ENCODE measurements at places on chromosomes 12 and 14. TPM values are rescaled to one million over a fixed set of nuclear protein-coding genes. Genes with fewer than 3 reads are reported as not detected.

DNA sequence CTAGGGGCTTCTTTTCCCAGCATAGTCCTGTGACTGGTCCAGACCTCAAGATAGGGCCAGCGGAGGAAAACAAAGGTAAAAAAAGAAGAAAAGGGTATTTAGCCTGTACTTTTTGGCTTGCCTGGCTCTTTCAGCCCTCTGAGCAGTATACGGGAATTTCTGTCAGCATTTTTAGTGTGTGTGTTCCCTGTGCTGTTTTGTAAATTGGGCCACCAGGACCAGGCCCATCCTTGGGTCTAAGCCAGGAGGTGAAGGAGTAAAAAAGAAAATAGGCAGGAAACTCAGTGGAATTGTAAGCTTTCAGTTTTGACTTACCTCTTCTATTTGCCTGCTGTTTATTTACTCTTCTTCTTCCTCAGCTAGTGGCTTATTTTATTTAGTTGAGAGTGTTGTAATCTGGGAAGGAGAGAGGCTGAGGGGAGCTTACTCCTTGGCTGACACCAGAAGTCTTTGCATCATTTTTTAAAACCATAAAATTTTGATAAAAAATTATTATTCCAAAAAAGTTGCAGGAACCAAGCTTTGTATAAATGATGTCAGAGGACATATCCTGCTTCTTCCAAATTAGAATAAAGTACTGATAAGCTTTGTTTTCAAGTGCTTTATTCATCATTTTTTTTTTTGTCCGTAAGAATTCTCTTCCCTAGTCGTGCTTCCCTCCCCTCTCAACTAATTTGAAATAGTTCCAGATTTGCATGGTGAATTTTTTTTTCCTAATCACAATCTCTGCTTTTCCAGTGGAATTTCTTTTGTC, 63.7 kb downstream of the DIP2B start:
- no peaks in the 10 kb centered on the region for H3K27me3 ChIP-seq
- peak overlapping the region; percentile 4 for H3K4me3 ChIP-seq
- H3K36me3 ChIP-seq: no peaks in the 10 kb centered on the region

DNA sequence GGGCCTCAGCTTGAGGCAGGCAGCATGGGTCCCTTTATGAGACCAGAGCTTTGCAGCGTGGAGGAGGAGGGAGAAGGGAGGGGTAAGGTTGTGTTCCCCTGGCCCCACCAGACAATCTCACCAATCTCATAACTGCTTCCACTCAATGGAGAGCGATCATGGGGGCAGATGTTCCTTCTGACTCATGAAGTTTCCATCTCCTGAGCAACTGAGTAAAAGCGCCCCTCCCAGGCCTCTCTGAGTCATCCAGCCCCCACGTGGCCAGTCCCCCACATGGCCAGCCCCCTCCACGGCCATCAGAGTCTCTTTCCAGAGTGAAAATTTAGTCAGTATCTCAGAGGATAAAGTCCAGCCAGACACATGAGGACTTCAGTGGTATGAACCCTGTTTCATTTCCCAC, 39.2 kb upstream of the PLXNC1 start:
- H3K4me1 ChIP-seq: no peaks in the 10 kb centered on the region
- DNase-seq: no peak

- H3K27me3 ChIP-seq: no peaks in the 10 kb centered on the region
- H3K4me3 ChIP-seq: no peak overlapping the region
- H3K4me1 ChIP-seq: no peaks in the 10 kb centered on the region
- no peak for DNase-seq
- H3K27ac ChIP-seq: no peak overlapping the region
Measured at GRCh38 chr14:35747379-35747778, 61.7 kb downstream of the RALGAPA1 start.

GRCh38 chr14:65910108-65910786, 497.7 kb downstream of the FUT8 start:
- peaks cover 44% of the 10 kb centered on the region for H3K4me1 ChIP-seq
- DNase-seq: no peak
- H3K36me3 ChIP-seq: no peaks in the 10 kb centered on the region

- no peak overlapping the region for H3K27ac ChIP-seq
- no peaks in the 10 kb centered on the region for H3K36me3 ChIP-seq
- DNase-seq: no peak
- no peak overlapping the region for H3K4me3 ChIP-seq
- H3K27me3 ChIP-seq: peaks cover 7% of the 10 kb centered on the region
- no peaks in the 10 kb centered on the region for H3K4me1 ChIP-seq
Measured at GRCh38 chr12:105947906-105948305, 190.8 kb downstream of the NUAK1 start.

GRCh38 chr14:56474419-56475022, 105.1 kb upstream of the TMEM260 start:
- H3K4me1 ChIP-seq: no peaks in the 10 kb centered on the region
- DNase-seq: no peak
- no peak overlapping the region for H3K27ac ChIP-seq
- no peaks in the 10 kb centered on the region for H3K36me3 ChIP-seq
- H3K4me3 ChIP-seq: no peak overlapping the region

DNA sequence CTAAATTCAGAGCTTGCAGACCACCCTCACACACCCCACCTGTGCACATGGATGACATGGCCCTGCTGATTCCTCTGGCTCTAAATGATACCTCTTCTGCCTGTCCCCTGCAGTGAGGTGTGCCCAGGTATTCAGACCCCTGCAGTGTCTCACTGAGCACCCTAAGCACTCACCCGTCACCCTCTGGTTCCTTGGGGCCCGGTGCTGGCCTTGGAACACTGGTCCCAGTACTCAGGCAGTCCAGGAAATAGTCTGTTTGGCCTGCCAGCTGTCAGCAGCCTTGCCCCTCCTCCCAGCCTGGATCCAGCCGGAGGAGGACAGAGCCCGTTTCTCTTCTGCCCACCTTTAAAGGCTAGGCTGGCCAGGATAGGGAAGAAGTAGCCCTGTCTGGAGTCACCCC, 44.9 kb downstream of the ESRRB start:
- no peak overlapping the region for H3K4me3 ChIP-seq
- DNase-seq: no peak
- H3K27me3 ChIP-seq: peaks cover 28% of the 10 kb centered on the region
- no peak overlapping the region for H3K27ac ChIP-seq
- no peaks in the 10 kb centered on the region for H3K4me1 ChIP-seq
- no peaks in the 10 kb centered on the region for H3K36me3 ChIP-seq

GRCh38 chr12:67451206-67451605, 182.0 kb downstream of the CAND1 start:
- H3K27ac ChIP-seq: no peak overlapping the region
- no peaks in the 10 kb centered on the region for H3K27me3 ChIP-seq
- no peak overlapping the region for H3K4me3 ChIP-seq
- DNase-seq: no peak
- no peaks in the 10 kb centered on the region for H3K36me3 ChIP-seq

GRCh38 chr12:51357374-51358047, 11.0 kb upstream of the CELA1 start:
- no peaks in the 10 kb centered on the region for H3K36me3 ChIP-seq
- no peak overlapping the region for H3K4me3 ChIP-seq
- peaks cover 19% of the 10 kb centered on the region for H3K4me1 ChIP-seq
- H3K27ac ChIP-seq: no peak overlapping the region
- H3K27me3 ChIP-seq: no peaks in the 10 kb centered on the region
- DNase-seq: no peak

DNA sequence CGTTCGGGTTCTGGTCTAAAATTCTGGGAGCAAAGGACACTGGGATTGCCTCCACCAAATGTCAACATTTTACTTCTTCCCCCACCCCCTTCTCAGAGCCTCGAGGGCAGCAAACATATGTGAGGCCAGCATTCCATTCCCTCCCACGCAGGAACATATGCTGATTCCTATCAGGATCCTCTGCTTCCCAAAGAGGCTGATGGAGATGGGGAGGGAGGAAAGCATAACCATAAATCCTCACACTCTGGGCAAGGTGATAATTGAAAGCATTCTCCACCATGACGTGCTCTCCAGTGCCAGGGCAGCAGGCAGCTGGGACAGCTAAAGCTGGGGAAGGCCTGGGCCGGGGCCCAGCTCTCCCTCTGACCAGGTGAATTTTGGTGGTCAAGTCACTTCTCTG, 395.0 kb downstream of the ZFP36L1 start:
- H3K4me1 ChIP-seq: peaks cover 10% of the 10 kb centered on the region
- no peaks in the 10 kb centered on the region for H3K36me3 ChIP-seq
- DNase-seq: no peak
- no peak overlapping the region for H3K4me3 ChIP-seq

GRCh38 chr14:69010648-69011047, 31.5 kb upstream of the ACTN1 start:
- no peak for DNase-seq
- H3K27ac ChIP-seq: peak overlapping the region; percentile 37
- no peaks in the 10 kb centered on the region for H3K27me3 ChIP-seq
- H3K4me1 ChIP-seq: peaks cover 6% of the 10 kb centered on the region

DNA sequence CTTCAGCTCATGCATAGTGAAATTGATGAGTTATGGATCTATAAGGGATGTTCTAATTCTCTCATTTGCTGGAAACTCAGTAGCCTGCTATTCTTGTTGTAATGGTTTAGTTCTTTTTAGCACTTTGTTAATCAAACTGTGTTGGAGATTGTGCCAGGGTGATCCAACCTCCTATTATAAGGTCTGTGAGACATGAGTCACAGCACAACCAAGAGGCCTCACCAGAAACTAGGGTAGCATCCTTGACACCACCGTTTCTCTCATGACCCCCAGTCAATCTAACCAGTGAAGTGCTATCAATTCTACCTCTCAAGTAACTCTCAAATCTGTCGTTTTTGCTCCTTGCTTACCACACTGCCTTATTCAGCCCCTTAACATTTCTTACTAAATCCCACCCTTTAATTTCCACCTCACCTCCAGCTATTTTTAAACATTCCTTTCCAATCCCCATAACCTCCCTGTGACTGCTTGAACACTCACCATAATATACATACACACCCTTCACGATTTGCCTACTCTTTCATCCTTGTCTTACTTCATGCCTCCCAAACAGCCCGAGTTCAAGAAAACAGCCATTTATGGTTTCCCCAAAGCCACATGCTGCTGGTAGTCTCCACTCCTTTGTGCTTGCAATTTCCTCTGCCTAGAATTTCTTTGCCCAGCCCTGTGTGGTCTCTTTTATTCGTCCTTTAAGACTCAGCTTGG, 53.9 kb upstream of the NUDT4 start:
- no peaks in the 10 kb centered on the region for H3K36me3 ChIP-seq
- no peaks in the 10 kb centered on the region for H3K27me3 ChIP-seq
- no peak for DNase-seq
- H3K4me1 ChIP-seq: no peaks in the 10 kb centered on the region

DNA sequence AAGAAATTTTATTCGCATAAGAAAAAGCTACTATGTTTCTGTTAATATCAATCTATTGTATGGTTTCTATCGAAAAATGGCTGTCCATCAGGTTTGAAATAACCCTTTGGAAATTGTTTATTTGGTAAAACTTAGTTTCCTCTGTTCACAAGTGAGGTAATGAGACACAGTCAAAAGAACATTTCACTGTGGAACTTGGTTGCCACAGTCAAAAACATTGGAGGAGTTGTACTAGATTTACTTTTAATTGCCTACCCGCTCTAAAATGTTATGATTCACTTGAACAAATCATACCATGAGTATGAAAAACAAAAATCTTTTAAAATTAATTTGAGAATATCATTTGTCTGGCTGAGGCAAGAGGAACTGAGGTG, 46.5 kb downstream of the ITPR2 start:
- H3K4me1 ChIP-seq: peaks cover 13% of the 10 kb centered on the region
- no peak for DNase-seq
- H3K27ac ChIP-seq: no peak overlapping the region
- H3K36me3 ChIP-seq: peaks cover 26% of the 10 kb centered on the region
- H3K4me3 ChIP-seq: no peak overlapping the region
- no peaks in the 10 kb centered on the region for H3K27me3 ChIP-seq

DNA sequence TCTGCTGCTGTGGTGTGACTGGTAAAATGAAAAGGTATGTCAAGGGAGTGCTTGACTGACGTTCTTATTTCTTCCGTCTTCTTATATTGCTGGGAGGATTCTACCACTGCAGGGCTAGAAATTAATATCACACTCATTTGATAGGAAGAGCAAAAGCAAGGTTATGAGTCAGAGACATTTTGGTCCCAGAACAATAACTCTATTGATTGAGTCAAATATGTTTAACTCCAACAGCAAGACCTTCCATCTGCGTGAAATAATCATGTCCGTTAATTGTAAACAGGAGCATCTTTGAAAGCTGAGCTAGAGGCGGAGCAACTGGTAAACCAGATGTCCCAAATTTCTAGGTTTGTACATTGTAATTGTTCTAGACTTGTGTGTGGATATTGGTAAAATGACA, 1293.6 kb downstream of the AACS start:
- H3K27ac ChIP-seq: no peak overlapping the region
- H3K27me3 ChIP-seq: no peaks in the 10 kb centered on the region
- H3K4me1 ChIP-seq: no peaks in the 10 kb centered on the region

GRCh38 chr14:96895658-96896271, 98.6 kb downstream of the VRK1 start:
- DNase-seq: no peak
- peaks cover 7% of the 10 kb centered on the region for H3K4me1 ChIP-seq
- no peaks in the 10 kb centered on the region for H3K27me3 ChIP-seq
- H3K4me3 ChIP-seq: no peak overlapping the region

GRCh38 chr14:61350427-61351270, 29.3 kb downstream of the PRKCH start:
- peak overlapping the region; percentile 96 for H3K27ac ChIP-seq
- H3K4me3 ChIP-seq: peak overlapping the region; percentile 88
- no peaks in the 10 kb centered on the region for H3K36me3 ChIP-seq
- peaks cover 97% of the 10 kb centered on the region for H3K4me1 ChIP-seq
- H3K27me3 ChIP-seq: no peaks in the 10 kb centered on the region
- DNase-seq: no peak

GRCh38 chr14:40727107-40727506, 879.6 kb upstream of the LRFN5 start:
- H3K36me3 ChIP-seq: no peaks in the 10 kb centered on the region
- DNase-seq: no peak
- no peak overlapping the region for H3K4me3 ChIP-seq
- H3K27ac ChIP-seq: no peak overlapping the region
- H3K4me1 ChIP-seq: no peaks in the 10 kb centered on the region

DNA sequence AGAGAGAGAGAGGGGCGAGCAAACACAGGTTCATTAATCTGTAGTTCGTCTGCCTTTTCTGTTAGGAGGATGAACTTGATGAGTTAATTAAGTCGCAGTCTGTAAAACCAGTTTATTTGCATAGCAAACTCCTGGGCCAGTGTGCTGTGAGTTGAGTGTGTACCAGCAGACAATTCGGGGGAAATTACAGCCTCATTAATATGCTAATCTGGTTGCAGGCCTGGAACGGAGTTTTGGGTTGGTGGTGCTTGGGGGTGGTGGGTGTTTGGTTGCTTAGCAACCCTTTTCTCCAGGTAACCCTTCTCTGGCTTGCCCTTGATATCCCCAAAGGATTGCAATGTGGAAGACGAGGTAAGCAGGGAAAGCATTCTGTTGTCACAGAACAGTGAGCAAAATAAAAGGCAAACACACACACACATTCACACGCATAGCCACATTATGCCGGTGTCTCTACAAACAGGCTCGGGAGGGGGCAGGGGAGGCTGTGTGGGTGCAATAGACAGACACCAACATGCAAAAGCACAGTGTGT, 29.2 kb upstream of the LHX5 start:
- no peaks in the 10 kb centered on the region for H3K36me3 ChIP-seq
- no peak overlapping the region for H3K27ac ChIP-seq
- peaks cover 41% of the 10 kb centered on the region for H3K27me3 ChIP-seq
- no peaks in the 10 kb centered on the region for H3K4me1 ChIP-seq

GRCh38 chr14:61470261-61470960, 149.0 kb downstream of the PRKCH start:
- no peak overlapping the region for H3K4me3 ChIP-seq
- no peaks in the 10 kb centered on the region for H3K27me3 ChIP-seq
- H3K36me3 ChIP-seq: peaks cover 60% of the 10 kb centered on the region
- no peak for DNase-seq
- H3K27ac ChIP-seq: peak overlapping the region; percentile 99

FIGNL2 gene
- total RNA-seq: 2.8 TPM

COL2A1 gene
- total RNA-seq: 0.52 TPM

PAX9 gene
- not detected for total RNA-seq

RNASE3 gene
- total RNA-seq: not detected

POTEG gene
- not detected for total RNA-seq

Measured in naive thymus-derived CD8-positive, alpha-beta T cell (primary cell).